NCI-H226 (cell line): ENCODE measurements at places on chromosomes 16 and 17.

DNA sequence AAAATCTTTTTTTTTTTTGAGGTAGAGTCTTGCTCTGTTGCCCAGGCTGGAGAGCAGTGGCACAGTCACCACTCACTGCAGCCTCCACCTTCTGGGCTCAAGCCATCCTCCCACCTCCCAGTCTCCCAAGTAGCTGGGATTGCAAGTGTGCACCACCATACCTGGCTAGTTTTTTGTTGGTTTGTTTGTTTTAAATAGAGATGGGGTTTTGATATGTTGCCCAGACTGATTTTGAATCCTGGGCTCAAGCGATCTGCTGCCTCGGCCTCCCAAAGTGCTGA, 2.0 kb downstream of the LRRC37B start:
- no peak for DNase-seq

GRCh38 chr17:48438516-48439061, 8.6 kb upstream of the SKAP1 start:
- DNase-seq = no peak

DNA sequence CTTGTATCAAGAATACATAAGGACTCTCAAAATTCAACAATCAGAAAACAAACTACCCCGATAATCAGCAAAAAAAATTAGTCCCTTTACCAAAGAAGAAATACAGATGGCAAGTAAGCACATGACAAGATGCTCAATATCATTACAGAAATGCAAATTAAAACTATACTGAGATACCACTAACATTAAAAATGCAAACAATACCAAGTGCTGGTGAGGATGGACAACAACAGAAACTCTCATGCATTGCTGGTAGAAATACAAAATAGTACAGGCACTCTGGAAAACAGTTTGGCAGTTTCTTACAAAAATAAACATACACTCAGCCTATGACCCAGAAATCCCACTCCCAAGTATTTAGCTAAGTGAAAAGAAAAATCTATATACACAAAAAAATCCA, 7.5 kb downstream of the CEP112 start:
- DNase-seq = no peak

DNA sequence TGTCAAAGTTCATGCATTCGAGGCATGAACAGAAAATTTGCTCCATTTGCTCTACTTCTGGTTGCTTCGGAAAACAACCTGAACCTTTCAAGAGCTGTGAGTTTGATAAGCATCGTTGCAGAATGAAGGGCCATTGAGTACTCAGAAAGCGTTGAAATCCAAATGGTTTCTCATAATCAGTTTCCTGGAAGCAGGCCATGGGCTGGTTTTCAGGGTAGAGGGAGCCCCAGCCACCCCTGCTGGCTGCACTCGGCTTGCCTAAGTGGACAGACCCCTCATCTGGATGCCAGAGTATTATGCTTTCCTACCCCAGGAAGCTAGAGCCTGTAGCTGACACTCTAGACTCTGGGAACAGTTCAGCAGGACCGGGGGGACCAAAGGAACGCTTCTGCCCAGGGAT, 24.4 kb downstream of the SCNN1G start:
- no peak for DNase-seq

GRCh38 chr16:51268237-51268636, 117.2 kb upstream of the SALL1 start:
- no peak for DNase-seq

DNA sequence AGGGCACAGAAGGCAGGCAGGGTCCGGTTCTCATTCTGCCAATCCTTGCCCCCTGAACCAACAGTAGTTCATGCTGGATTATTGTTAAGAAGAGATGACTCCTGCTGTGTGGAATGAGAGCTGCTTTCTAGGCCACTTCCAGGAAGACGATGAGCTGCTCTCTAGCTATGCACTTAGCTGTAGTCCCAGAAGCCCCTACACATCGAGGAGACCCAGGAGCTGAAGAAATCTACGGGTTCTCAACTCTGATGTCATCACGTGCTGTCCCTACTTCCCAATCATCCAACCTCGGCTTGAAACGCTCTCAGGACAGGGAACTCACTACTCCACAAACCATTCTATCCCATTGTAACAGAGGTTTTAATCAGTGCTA, 29.0 kb upstream of the EMP2 start:
- DNase-seq = peak; percentile 36
